ENCODE measurements at places on chromosomes 12 and 14.

GRCh38 chr14:96203635-96204034, 1.0 kb upstream of the BDKRB2 start:
- peak; percentile 49 for DNase-seq

- no peak for DNase-seq
Observed at GRCh38 chr12:31966558-31967205, 7.5 kb downstream of the RESF1 start.

DNA sequence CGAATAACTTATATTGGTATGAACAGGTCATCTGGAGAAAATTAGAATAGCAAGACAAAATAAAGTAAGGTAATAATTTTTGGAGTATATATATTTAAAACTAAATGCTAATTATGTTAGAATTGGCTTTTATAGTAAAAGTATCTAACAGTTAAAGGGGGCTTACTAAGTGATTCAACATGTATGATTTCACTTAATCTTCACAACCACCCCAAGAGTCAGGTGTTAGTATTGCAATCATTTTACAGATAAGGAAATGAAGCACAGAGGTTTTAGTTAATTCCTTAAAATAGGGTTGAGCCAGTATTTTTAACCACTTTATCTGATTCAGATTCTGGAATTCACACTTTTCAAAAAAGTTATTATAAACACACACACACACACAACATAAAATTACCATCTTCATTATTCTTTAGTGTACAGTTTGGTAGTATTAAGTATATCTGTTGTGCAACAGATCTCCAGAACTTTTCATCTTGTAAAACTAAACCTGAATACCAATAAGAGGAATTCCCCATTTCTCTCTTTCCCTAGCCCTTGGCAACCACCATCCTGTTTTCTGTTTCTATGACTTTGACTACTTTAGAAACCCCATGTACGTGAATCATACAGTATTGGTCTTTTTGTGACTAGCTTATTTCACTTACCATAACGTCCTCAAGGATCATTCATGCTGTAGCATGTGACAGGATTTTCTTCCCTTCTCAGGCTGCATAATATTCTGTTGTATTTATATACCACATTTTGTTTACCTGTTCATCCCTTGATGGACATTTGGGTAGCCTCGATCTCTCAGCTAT, 12.5 kb downstream of the A2M start:
- DNase-seq = no peak

- DNase-seq = no peak
Observed at GRCh38 chr14:49954171-49954631, 61.3 kb downstream of the ARF6 start.

- DNase-seq = no peak
Observed at GRCh38 chr12:57539134-57539768, 7.7 kb downstream of the DCTN2 start.

- no peak for DNase-seq
Observed at GRCh38 chr12:32285489-32285888, 113.9 kb upstream of the FGD4 start.

DNA sequence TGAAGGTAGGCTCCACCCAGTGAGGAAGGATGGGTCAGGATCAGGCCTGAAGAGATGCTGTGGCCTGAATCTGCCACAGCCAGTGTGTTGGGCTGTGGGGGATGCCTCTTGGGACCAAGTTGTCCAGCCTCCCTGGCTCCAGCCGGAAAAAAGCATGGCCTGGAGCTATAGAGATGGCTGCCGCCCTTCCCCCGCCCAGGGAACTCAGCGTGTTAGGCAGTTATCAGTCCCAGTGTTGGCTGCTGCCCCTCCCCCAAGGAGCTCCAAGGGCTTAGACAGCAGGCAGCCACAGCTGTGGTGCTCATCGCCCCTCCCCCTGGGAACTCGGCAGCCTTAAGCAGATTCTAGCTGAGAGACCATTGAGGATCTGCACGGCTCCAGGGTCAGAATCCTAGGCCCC, 158.0 kb downstream of the CAPZA3 start:
- DNase-seq = no peak

- no peak for DNase-seq
Observed at GRCh38 chr12:118685983-118686607, 295.2 kb upstream of the SRRM4 start.

GRCh38 chr12:108788911-108789310, 57.6 kb upstream of the CORO1C start:
- DNase-seq = no peak

DNA sequence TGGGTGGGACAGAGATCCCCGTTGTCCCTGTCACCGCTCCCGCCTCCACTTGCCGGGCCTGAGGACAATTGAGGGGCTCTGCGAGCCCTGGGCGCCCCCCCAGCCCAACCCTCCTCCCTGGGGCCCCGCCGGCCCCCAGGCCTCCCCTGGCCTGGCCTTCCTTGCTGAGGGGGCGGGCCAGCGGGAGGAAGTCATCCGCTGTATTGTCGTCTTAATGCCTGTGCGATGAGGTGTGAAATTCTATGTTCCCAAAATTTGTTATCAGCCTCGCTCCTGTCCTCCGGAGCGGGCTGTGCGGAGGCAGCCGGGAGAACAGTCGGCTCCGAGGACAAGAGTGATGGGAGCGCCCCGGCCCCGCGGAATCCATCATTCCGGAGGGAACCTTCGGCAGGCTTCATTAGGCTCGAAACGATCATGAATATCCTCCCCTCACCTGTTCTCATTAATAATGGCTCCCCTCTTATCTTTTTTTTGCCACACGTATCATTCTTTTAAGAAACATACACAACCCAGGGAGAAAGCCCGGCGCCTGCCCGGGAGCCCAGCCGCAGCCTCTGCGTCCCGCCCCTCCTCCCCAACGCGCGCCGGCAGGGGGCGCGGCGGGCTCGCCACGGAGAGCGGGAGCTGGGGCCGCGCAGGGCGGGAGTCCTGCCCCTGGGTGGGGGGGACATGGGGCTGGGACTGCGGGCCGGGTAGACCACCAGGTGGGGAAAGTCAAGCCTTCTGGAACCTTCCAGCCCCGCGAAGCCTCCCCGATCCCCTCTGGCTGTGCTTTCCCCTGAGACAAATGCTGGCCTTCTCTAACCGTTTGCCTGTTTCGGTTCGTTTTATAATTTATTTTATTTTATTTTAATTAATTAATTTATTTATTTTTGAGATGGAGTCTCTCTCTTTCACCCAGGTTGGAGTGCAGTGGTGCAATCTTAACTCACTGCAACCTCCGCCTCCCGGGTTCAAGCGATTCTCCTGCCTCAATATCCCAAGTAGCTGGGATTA, 17.1 kb upstream of the DLK1 start:
- DNase-seq = no peak

Data from LoVo (cell line).